ENCODE measurements at places on chromosomes 12 and 14.

DNA sequence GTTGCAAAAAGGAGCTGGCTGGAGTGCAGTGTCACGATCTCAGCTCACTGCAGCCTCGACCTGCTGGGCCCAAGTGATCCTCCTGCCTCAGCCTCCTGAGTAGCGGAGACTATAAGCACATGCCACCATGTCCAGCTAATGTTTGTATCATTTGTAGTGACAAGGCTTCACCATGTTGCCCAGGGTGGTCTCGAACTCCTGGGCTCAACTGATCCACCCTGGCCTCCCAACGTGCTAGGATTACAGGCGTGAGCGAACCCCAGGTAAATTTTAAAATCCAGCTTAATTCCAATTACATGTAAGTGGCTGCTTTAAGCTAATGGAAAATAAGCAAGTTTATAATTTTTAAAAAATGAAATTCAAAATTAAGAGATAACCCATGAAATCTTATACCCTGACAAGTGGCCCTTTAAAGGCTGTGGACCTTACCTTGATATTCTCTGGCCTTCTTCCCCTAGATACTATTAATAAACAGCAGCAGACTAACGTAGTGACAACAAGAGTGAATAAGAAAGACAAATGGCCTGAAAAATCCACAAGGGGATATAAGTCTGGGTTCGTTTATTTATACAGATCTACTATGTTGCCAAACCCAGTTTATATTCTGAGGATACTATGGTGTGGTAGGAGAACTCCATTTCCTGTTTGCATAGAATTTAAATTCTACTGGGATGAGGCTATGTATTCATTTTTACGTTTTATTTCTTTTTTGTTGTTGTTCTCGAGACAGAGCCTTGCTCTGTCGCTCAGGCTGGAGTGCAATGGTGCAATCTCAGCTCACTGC is 25.6 kb upstream of the SLC2A3 start:
- no peak for DNase-seq

DNA sequence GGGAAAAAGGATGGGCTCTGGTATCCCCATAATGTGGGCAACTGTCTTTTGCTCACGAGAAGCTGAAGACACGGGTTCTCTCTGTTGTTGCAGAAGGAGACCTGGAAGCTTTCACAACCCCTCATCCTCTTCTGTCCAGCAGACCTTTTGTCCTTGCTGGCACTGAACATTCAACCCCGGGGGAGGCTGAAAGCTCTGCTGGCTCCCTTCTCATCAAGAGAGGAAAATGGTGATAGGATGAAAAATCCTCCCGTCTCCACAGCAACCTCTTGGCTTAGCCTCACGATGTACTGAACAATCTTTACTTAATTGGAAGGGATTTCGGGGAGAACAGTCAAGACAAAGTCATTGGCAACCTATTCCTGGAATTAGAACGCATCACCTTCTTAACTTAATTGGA is 39.0 kb downstream of the ELK3 start:
- no peak for DNase-seq

DNA sequence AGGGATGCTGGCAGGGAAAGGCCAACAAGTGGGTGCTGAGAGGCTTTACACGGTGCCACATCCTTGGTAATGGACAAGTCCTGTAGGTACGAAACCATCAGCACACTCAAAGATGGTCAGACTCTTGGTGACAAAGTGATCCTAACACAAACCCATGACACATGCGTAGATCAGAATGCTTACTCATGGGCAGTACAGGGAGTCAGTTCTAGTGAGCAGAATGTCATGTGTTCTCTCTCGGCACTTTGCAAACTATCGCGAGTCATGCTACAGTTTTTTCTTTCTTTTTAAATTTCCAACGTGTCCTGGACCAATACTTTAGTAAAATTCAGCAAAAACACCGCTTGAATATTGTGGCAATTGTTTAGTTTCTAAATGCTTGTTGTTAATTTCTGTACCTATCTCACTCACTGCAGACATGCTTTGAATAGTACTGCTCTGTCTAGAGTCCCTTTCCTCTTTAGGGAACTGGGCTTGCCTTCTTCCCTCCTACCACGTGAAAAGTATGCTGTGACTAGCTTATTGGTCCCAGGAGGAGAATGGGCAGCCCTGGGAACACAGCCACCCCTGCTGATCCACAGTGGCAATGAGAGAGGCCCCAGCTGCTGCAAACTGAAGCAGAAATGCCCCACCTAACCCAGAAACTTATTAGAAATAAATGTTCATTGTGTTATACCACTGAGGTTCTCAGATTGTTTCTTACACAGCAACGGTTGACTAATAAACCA is 62.4 kb downstream of the UBR7 start:
- no peak for DNase-seq

GRCh38 chr12:132236129-132236929 is 92.1 kb downstream of the NOC4L start:
- DNase-seq, result no peak

DNA sequence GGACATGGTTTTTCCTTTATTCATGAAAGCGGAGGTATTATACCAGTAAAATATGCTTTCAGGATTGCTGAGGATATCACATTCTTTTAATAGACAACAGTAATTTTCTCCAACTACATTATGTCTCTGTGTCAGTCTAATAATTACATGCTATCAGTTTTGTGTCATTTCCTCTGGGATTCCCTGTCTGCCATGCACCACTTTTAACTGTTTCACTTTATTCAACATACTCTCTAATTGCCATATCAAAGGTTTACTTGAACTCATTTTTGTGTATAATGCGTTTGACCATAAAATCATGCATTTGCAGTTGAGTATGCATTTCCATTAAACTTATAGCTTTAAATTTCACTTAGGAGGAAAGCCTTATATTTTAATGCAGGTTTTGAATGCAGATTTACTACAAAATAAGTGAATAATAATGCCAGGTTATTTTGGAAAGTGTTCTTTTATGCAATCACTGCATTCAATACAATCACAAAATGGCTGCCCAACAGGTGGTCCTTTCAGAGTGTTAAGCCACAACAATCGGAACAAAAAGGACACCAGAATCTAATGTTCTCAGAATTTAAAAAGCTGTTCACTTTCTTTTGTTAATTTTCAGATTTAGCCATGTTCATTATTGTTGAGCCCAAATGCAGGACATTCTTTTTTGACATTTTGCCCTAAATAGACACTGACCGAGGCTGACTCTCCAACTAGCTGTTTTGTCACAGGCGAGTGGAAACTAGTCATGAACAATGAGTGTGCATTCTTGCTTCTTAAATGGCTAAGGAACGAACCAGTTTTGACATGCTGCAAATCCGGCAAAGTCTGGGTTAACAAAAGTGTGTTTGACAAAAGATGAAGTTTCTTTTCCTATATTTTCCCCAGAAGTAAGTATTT is 40.9 kb downstream of the MBIP start:
- no peak for DNase-seq

All from GOT3 (cell line).